ENCODE measurements at places on chromosomes 4 and X.

DNA sequence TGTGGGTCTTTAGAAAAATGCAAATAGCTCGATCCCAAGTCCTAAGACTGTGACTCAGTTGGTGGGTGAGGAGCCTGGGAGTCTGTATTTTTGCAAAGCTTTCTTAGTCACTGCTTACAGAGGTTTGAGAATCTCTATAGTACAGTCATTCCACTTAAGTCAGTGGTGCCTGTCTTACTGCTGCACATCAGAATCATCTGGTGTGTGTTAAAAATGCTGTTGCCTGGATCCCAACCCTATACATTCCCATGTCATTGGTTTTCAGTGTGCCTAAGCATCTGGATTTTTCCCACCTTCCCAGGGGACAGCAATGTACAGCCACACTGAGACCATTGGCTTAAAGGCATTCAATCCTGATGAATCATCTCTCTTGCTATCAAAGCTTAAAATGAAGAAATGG lies 21.0 kb upstream of the GEMIN8 start:
- no peak for DNase-seq

DNA sequence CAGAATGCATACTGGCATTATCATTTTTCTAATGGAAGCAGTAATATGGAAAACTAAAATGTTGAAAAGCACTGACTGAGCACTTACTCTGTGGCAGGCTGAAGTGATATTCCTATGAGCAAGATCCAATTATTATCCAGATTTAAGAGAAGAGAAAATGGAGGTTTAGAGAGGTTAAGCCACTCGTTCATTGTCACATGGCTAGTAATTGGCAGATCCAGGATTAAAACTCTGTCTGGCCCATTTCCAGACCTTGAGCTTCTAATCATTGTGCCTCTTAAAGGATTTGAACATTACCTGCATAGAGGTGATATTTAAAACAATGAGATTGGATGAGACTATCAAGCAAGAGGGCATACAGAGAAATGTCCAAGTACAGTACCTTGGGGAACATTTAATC lies 80.6 kb downstream of the MFAP3L start:
- DNase-seq = no peak

DNA sequence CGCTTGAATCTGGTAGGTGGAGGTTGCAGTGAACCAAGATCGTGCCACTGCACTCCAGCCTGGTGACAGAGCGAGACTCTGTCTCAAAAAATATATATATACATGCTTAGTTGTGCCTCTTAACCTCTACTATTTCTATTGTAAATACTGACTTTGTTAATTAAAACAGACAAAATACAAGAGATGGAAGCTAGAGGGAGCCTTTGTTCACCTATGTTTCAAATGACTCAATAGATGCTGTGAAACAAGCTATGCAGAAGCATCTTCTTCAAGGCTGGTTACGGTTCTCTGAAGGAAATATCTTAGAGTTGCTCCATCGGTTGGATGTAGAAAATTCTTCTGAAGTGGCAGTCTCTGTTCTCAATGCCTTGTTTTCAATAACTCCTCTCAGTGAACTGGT lies 6.2 kb downstream of the NCAPG start:
- no peak for DNase-seq

GRCh38 chrX:134480061-134480460 lies 20.1 kb downstream of the HPRT1 start:
- no peak for DNase-seq

GRCh38 chr4:55372259-55372658 lies 23.5 kb upstream of the TMEM165 start:
- DNase-seq = no peak

DNA sequence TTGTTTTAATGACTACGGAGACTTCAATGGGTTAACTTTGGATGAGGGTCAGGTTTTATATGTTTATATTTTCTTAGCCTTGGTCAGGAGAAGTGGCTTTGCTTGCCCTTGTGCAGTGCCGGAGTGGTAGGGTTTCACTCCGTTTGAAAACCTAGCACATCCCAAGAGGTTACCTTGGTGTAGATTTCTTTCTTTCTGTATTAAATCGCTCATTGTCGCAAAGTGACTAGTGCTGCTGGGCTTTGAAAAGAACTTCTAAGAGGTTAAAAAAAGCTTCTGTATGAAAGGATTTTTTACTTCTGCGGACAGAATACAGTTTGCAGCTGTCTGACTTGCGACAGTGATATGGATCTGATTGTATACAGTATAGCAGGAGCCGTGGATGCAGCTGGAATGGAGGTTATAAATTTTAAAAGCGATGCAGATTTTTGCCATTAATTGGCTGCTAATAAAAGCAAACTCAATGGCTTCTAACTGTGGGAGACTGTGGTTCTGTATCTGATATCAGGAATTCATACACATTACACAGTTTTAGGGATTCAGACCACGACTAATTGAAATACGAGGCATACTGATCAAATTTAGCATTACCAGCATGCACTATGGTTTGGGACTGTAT lies 340.9 kb upstream of the PITX2 start:
- no peak for DNase-seq

Data from activated naive CD8-positive, alpha-beta T cell treated with anti-CD3 and anti-CD28 coated beads, Interleukin-2, amount 10 ng/mL, durations not matched to agents 7 days and 5 days (primary cell).